ENCODE measurements at places on chromosomes 4 and X.

GRCh38 chr4:46804781-46805413 lies 104.1 kb downstream of the COX7B2 start:
- DNase-seq = no peak

DNA sequence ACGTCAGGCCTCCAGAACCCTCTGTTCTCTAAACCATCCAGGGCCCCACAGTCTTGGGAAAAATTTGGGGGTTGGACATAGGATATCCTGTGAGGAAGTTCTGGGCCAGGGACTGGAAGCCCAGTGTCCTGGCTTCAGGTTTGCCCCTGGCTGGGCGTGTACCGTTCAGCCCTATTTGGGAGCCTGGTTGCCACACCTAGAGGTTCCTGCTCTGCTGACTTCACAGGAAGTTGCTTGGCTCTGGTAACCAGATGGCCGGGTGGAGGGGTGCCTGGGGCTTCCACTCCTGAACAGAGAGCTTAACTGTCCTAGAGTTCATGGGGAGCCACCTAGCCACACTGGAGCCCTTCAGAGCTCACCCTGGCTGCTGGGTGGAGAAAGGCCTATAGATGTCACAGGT lies 1.1 kb downstream of the TAFAZZIN start:
- no peak for DNase-seq

DNA sequence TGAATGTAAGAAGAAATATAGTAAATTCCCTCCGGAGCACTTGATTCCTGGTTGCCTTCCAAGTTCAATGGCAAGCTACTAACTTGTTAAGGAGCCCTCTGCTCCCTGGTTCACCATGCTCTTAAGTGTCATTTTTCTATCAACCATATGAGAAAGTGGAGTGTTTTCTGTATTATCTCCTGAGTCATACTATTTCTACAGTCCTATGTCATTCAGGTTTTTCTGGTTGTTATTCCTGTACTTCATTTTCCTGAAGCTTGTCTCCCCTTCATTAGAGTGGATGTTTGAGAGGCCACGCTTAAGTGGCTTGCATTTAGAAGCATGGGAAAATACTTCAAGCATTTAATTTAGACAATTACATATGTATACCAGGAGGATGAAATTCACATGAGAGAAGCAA lies 14.7 kb upstream of the EPGN start:
- no peak for DNase-seq

- no peak for DNase-seq
These were observed 9.1 kb upstream of the TMPRSS11D start for GRCh38 chr4:67892905-67893304.

DNA sequence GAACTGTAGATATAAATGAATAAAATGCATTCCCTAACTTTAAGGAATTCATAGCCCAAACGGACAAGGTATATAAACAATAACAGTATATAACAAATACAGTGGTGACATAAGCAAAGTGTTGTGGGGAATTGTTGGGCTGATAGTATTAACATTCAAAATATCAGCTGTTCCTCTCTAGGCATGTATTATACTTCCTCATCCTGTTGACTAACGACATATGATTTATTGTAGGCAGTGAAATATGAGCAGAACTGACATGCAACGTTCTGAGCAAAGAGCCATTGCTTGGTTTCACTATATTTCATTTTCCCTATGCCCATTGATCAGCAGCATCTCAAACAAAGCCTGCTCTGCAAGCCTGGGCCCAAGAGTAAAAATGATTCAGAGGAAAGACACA lies 143.9 kb downstream of the PTCHD1 start:
- no peak for DNase-seq

DNA sequence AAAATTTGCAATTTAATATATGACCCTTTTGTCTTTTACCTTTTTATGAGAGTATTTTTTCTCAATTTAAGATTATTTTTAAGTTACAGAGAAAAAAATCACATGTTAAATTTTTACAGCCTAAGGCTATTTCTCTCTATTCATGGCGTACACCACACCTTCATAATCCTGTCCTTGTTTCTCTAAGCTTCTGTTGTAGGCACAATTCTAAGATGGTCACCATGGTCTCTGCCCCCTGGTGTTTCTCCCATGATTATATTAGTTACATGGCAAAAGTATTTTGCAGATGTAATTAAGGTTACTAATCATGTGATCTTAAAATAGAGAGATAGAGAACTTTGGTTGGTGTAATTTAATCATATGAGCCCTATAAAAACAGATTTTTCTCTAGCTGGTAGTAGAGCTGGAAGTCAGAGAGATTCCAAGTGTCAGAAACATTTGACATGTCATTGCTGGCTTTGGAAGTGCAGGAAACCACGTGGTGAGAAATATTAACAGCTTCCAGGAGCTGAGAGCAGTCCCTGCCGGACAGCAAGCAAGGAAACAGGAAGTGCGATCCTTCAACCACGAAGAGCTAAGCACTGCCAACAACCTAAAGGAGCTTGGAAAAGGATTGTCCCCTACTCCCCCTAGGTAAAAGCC lies 89.8 kb downstream of the EIF4E start:
- DNase-seq = no peak

DNA sequence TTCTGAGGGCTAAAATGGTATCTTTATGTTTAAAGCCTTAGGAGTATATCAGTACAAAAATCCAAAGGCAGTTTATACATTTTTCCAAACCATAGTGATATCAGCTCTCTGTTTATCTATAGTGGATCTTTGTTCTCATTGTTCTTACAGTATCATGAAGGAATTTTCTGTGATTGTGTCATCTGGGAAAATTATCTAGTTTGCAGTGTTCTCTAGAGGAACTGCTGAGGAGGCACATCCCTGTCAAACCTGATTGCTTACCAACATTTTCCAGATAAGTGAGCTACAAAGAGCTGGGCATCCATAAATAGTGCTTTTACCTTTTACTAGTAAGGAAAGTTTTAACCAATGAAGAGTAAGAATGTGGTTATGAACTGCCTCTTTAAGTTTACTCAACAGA lies 44.9 kb upstream of the SLC25A31 start:
- no peak for DNase-seq

- no peak for DNase-seq
These were observed 57.8 kb downstream of the SOD3 start for GRCh38 chr4:24853142-24853541.

GRCh38 chr4:121584836-121585235 lies 111.9 kb downstream of the ANXA5 start:
- DNase-seq = no peak

- DNase-seq = no peak
These were observed 85.0 kb downstream of the ALPK1 start for GRCh38 chr4:112381996-112382692.

DNA sequence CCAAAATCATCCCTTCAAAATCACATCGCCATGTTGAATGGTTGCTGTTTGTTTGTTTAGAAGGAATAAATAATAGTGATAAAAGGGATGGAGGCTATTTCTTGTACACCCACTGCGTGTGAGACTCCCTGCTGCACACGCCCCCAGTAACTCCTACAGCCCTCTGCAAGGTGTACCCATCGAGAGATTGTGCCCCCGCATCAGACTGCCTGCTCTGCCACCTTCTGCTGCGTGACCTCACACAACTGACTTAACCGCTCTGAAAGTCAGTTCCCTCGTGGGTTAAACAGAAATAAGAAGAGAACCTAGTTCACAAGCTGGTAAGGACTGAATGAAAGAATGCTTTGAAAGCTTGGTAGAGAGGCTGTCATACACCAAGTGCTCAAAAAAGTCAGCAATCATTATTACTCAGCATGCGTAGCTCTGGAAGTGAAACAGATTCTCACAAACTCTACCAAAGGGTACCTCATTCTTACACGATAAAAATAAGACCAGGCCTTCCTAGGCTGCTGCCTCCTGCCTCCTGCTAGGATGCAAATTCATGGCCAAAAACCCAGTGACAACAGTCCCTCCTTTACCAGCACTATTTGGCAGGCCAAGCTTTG lies 147.1 kb downstream of the CPEB2 start:
- DNase-seq = no peak

- DNase-seq = no peak
These were observed 252.4 kb upstream of the FAT4 start for GRCh38 chr4:125062115-125063050.

DNA sequence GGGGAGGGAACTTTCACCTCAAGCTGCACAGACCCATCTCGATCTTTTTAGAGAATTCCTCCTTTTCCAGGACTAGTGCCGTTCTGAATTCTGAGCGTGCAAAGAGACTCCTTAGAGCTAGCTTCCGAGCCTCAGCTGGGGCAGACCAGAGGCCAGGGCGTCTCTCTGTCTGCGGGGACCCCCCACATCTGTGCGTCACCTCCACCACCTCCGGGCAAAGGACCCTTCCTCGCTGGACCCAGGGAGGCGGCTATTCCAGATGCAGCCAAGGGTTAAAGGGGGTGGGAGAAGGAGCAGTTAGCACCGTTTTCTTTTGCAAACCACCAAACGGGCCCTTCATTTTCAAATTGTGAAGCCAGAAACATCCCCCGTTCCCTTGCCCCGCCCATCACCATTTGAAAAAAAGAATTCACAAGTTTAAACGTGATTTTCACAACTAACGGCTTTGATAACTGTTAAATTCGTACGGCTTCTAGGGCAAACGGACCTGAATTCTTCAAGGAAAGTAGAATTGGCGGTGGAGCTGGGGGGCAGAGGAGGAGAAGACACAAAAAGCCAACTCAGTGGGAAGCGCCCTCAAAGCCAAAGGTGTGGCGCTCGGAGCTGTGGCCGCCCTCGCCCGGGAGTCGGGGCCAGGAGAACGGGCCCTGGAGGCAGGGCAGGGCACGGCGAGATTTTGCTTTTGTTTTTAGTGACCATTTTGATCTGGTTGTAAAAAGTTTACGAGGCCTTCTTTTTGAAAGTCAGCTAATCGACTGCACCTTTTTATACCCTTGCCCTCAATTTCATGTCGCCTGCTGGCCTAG lies 3.3 kb upstream of the PDGFRA start:
- DNase-seq = no peak

GRCh38 chrX:40064055-40064597 lies 33.6 kb downstream of the BCOR start:
- no peak for DNase-seq

DNA sequence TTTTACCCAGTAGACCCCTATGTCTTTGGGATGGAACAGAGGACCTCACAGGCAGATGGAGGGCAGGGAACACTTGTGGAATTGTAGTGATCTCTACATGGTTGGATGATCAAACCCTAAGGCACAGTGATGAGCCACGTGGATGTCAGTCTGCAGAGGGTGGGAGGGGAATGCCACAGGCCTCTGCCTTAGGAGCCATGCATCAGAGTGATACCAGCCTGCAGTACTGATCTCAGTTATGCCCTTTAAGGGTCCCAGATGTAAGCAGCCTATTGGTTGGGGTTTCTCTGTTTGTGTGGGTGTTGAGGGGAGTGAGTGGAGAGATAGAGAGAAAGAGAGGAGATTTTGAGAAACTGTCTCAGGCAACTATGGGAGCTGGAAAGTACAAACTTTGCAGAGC lies 39.9 kb upstream of the XAGE1B start:
- no peak for DNase-seq

DNA sequence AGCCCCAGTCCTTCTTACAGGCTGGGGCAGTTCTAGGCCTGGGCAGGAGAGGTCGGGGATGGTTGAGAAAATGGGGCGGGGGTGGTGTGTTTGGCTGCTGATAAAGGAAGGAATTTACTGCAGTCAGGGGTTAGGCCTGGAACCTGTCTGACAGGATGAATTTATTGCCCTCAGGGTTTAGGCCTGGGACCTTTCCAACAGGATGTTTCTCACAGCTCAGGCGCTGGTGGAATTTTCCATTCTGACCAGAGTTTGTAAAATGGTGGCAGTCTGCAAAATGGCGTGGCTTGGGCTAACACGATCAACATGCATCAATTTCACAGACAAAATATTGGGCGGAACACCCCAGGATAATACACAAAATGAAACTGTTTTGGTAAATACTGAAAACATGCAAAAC lies 83.5 kb upstream of the SPIN4 start:
- DNase-seq = no peak

DNA sequence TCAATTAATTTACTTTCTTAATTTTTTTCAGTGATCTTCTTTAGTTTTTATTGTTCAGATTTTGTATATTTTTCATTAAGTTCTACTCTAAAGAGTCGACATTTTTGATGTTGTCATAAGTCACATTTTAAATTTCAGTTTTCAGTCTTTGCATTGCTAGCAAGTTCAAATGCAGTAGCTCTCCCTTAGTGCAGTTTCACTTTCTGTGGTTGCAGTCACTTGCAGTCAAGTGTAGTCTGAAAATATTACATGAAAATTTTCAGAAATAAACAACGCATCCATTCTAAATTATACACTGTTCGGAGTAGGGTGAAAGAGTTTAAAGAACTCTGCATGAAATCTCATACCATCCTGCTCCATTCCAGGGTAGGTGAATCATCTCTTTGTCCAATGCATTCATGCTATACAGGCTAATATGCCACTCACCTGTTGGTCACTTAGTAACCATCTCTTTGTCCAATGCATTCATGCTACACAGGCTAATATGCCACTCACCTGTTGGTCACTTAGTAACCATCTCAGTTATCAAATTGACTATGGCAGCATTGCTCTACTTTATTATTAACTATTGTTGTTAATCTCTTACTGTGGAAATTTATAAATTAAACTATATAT lies 356.9 kb downstream of the STPG2 start:
- DNase-seq = no peak

DNA sequence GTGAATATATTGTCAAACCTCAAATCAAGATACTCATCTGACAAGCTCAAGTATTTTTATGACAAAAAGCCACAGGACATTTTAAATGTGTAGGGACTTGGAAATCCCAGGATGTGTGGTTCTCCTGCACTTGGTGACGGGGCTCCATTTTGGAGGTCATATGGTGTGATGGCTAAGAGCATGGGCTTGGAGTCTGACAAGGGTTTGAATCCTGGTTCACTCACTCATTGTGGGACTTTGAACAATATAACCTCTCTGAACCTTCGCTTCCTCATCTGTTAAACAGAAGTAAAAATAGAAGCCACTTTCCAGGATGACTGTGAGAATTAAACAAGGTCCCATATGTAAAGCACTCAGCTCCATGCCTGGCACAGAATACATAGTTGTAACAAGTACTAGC lies 99.6 kb downstream of the SMIM20 start:
- no peak for DNase-seq

- no peak for DNase-seq
These were observed 917 bp downstream of the PCDH18 start for GRCh38 chr4:137531168-137531985.

All from GOT3 (cell line).